ENCODE measurements at places on chromosomes 12 and 14.
A peak's percentile ranks its signal among the peaks of the same experiment; 100 is the strongest.

- peak; percentile 6 for DNase-seq
Measured at GRCh38 chr12:107990325-107990724, 138.8 kb upstream of the WSCD2 start.

- DNase-seq = no peak
Measured at GRCh38 chr14:97250931-97251330, 453.7 kb downstream of the VRK1 start.

GRCh38 chr12:111247083-111247783, 121.7 kb downstream of the PHETA1 start:
- DNase-seq = no peak

- DNase-seq = no peak
Measured at GRCh38 chr12:103805655-103806360, 35.2 kb downstream of the NT5DC3 start.

- DNase-seq = no peak
Measured at GRCh38 chr12:131097202-131098177, 143.8 kb downstream of the ADGRD1 start.

DNA sequence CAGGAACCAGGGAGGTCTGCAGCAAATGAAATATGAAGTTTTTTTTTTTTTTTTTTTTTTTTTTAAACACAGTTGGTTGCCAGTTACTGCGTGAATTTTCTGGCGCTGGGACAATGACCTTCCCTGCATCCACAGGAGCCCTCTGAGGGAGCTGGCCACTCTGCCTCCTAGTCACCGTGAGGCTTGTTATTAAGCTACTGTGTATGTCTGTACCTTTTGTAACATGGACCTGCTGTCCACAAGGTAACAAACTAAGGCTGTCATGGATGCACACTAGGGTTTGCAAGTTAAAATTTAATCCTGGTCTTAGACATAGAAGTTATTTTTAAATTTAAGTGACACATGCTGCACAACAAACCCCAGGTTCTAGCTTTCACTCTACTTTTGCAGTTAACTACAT, 211.0 kb downstream of the SSPN start:
- no peak for DNase-seq

GRCh38 chr14:105363847-105364708, 34.3 kb upstream of the TEX22 start:
- no peak for DNase-seq

DNA sequence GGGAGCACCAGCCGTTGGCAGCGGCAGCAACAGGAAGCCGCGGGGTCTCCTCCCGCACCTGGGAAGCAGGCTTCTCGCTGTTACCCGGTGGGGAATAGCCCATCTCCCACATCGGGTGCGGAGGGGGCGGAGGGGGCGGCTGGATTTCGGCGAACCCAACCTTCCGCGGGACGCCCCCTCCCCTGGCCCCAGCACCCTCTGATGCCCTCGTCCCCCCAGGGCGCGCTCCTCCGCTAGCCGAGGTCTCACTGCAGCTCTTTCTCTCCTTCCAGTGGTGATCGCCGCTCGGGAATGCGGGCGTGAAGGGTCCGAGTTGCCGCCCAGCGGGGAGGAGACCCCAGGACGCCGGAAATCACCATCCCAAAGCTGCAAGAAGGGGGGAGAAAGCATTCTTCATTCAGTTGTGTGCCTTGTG, 303 bp downstream of the SAMD4A start:
- DNase-seq = no peak

DNA sequence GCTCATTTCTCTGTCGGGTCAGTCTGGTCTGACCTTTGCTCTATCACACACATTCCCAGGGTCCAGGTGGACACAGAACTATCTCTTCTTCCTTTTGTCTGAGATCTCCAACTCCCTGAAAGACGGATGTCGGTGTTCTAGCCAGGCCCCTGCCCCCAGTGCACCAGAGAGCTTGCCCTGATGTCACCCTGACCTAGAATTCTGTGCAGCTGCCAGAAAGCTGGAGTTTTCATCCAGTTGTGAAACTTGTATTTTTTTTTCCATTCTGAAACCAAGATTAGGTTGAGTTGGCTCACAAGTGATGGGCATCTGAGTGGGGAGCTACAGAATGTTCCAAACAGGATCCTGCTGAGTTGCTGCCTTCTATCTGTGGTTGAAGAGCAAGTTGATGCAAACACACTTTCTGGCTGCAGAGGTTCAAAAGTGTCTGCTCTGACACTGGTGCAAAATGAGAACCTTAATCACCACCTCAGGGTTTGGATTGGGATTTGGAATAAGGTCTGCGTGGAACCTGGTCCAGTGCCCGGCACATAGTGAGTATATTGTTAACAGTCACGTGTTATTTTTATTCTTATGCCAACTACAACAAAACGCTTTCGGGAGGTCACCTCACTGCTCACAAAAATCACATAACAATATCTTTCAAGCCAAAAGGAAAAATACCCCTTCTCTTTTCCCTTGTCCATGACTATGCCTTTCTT, 211.5 kb downstream of the SLC15A4 start:
- DNase-seq = no peak

DNA sequence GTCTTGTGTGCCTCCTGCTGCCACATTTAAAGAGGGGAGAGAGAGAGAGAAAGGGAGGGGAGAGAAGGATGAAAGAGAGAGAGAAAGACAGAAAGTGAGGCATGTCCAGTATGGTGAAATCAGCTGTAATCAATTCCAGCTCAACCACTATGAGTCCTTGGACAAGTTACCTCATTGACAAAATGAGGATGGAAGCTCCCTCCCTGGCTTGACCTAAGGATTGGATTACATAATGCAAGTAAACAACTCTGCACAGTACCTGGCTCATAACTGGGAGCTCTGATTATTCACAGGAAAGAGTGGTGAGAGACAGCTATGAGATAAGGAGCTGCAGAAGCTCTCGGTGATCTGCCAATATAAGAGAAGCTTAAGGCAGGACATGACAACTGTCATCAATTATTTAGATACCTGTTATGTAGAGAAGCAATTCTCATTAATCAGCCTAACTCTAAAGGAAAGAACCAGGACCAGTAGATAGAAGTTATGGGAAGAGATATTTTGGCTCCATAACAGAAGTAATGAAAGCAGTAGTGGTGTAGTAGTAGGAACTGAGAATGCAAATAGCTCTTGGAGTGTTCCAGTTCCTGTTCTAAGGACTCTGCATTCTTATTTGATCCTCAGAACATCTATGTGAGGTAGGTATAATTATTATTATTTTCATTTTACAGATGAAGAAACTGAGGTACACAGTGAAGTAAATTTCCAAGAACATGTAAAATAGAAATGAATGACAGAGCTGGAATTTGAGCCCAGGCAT, 791.6 kb downstream of the DIO2 start:
- no peak for DNase-seq

- DNase-seq = no peak
Measured at GRCh38 chr12:48050174-48050573, 45.9 kb upstream of the COL2A1 start.

DNA sequence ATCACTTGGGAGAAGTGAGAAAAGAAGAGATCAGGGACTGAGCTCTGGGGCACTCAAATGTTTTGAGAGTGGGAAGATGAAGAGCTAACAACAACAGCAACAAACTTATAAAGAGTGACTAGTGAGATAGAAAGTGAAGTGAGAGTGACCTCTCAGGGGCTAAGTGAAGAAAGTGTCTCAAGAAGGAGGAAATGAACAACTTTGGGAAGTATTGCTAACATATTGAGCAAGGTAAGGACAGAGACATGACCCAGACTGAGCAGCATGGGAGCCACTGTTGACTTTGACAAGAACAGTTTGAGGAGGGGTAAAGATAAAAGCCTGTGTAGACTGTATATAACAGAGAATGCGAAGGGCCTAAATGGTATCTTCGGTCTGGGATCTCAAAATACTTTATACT, 155.1 kb upstream of the BTG1 start:
- no peak for DNase-seq

- no peak for DNase-seq
Measured at GRCh38 chr14:75429562-75429961, 1.7 kb downstream of the JDP2 start.

DNA sequence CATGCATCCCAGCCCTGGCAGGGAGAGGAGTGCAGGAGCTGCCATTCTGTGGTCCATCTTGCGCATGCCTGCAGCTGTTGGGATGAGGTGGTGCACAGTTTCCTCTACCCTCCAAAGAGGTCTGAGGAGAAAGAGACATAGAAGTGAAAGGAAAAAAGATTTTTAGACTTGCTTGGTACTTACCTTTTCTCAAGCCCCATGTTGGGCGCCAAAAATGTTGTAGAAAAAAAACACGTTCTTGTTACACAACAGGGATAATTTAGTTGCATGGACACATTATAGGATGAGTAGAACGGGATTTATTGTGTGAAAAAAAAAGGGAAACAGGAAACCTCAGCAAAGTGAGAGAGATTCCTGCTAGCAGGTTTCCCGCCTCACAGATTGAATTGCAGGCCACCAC, 244.4 kb upstream of the GARIN2 start:
- DNase-seq = no peak

DNA sequence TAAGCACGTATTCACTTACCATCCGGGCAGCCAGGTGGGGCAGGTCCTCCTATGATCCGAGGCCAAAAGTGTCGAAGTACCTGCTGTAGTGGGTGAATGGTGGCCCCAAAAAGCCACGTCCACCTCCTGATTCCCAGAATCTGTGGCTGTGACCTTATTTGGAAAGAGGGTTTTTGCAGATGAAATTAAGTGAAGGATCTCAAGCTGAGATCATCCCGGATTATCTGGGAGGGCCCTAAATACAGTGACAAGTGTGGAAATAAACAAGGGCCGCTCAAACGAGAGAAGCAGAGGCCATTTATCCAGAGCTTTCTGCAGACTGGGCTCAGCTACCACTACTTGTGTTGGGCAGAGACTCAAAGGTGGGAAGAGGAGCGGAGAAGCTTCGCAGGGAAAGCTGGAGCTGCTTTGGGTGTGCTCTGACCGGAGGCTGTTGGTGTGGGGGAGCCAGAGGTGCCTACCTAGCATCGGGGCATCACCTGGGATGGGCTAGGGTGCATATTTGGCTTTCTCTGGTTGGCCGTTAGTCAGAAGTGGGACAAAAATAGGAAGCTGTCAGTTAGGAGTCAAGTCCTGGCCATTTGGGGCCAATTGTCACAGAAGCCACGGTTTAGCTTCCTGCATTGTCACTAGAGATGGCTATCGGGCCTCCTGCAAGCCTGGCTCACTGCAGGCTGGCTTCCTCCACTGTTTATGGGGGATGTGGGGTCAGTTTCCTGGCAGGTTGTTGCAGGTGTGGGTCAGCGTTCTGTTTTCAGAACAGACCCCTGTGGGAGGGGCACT, 27.8 kb upstream of the DLK1 start:
- DNase-seq = no peak

DNA sequence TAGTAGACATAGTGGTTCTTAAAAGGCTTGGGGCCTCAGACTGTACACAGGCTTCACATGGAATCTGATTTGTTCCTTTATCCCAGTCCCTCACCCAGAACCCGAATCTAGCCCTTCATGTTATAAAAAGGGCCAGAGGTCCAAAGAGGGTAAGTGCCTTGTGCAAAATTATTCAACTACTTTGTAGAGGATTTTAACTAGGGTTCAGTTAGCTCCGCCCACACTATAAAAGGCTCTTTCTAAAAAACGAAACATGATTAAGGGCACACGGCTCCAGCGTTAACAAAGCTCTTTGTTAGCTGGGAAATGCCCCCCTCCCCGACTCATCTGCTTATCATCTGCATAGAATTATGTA, 3.2 kb upstream of the SOCS2 start:
- no peak for DNase-seq

DNA sequence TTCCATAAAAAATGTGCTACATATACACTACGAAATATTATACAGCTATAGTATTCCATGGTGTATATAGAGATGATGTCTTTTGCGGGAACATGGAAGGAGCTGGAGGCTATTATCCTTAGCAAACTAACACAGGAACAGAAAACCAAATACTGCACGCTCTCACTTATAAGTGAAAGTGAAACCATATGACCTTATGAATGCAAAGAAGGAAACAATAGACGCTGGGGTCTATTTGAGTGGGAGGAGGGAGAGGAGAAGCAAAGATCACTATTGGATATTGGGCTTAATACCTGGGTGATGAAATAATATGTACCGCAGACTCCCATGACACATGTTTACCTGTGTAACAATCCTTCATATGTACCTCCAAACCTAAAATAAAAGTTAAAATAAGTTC, 142.8 kb downstream of the LRFN5 start:
- DNase-seq = no peak

DNA sequence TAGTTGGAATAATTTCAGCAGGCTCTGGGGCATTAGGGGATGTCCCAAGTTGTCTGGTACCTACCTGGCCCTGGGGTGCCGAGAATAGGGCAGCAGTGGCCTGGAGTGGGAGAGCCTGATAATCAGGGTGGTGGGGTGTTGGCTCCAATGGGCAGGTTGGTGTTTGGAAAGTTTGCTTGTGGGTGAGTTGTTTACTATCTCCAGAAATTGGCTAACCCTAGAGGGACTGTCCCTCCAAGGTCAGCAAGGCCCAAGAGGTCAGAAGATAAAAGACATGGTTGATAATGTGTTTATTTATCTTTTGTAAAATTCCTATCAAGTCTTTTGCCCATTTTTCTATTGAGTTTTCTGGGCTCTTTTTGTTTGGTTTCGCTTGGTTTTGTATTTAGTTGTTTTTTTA, 105.1 kb downstream of the KICS2 start:
- DNase-seq = no peak

DNA sequence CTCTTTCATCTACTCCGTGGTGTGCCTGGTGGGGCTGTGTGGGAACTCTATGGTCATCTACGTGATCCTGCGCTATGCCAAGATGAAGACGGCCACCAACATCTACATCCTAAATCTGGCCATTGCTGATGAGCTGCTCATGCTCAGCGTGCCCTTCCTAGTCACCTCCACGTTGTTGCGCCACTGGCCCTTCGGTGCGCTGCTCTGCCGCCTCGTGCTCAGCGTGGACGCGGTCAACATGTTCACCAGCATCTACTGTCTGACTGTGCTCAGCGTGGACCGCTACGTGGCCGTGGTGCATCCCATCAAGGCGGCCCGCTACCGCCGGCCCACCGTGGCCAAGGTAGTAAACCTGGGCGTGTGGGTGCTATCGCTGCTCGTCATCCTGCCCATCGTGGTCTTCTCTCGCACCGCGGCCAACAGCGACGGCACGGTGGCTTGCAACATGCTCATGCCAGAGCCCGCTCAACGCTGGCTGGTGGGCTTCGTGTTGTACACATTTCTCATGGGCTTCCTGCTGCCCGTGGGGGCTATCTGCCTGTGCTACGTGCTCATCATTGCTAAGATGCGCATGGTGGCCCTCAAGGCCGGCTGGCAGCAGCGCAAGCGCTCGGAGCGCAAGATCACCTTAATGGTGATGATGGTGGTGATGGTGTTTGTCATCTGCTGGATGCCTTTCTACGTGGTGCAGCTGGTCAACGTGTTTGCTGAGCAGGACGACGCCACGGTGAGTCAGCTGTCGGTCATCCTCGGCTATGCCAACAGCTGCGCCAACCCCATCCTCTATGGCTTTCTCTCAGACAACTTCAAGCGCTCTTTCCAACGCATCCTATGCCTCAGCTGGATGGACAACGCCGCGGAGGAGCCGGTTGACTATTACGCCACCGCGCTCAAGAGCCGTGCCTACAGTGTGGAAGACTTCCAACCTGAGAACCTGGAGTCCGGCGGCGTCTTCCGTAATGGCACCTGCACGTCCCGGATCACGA, 2.2 kb downstream of the SSTR1 start:
- no peak for DNase-seq

Measured in amygdala (tissue), 56 donors.